AG09309 (cell line): ENCODE measurements at places on chromosomes 2 and 18.

- no peak for DNase-seq
These were observed 166.3 kb upstream of the SKOR2 start for GRCh38 chr18:47417807-47418206.

DNA sequence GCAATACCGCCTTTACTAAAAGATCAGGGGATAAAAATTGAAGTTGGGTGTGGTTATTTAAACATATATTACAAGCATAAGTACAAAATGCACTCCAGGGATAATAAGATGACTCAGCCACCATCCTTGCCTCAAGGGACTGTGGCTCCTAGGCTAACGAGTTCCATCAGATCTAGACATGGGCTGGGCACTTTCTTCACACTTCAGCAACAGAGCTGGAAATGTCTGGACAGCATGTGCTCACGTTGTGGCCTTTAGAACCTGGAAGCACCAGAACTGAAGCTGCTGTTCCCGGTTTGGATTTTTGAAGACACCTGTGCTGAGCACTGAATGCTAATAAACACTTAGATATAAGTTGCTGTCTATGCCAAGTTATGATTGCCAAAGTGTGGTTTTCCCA, 384.2 kb upstream of the SALL3 start:
- no peak for DNase-seq

DNA sequence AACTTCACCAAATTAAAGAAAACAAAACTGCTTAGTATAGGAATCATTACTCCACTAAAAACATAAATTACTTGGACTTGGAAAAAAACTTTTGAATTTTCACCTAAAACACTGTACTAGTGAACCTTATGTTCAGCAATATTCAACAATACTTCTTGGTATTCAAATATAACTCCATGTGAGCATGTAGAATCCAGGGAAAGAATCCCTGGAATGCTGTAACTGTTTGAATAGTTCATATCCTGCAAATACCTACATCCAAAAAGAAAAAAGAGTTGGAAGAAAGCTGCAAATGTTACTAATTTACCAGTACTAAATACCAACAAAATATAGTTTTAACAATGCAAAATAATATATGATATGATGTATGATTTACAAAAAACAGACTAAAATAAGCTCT, 65.4 kb downstream of the IKZF2 start:
- DNase-seq: no peak

GRCh38 chr18:45608400-45608799, 6.9 kb upstream of the SLC14A2 start:
- DNase-seq: no peak

DNA sequence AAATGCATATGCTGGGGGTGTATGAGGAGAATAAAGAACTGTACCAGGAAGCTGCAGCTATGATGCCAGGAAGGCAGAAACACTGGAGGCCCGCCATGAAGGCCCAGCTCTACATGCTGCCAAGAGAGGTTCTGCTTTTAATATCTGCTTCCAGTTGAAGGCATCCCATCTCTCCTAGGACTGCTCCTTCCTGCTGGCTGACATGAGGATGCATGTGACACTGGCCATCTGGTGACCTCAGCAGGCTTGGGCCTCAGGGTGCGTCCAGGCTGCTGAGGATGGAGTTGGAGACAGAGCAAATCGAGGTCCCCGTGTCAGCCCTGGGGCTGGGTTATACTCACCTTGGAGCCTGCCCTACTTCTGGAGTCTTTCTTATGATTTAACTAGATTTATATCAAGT, 49.0 kb downstream of the PSMG2 start:
- DNase-seq: no peak

- DNase-seq: no peak
These were observed 675.5 kb upstream of the SLC8A1 start for GRCh38 chr2:41127351-41127750.

DNA sequence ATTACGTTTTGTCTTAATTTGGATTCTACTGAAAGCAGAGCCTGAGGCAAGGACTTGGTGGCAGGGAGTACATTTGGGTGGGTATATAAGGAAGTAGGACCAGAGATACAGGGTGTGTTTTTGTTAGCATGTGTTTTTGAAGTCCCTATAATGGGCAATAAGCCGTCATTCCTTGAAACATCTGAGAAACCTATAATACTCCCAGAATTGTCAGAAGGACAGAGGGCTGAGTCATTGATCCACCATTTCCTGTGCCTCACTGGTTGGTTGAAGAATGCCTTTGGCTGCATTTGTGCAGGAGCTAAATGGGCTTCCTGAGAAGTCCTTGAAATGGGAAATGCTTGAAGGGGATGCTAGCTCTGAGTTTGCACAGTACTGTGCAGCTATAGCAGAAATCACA, 281.8 kb upstream of the ZEB2 start:
- DNase-seq: peak; percentile 57

DNA sequence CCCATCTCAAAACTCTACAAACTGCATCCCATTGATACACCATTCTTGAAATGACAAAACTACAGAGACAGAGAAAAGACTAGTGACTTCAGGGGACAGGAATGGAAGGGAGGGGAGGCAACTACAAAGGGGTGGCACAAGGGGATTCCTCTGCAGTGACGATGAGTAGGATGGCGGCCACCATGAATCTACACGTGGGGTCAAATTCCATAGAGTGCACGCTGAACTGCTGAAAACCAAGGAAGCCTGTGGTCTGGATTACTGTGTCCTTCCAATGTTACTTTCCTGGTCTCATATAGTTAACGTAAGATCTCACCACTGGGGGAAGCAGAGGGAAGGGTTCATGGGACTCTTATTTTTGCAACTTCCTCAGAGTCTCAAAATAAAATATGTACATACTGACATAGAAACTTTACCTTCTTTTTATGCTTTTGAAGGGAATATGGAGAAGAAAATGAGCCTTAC, 23.6 kb downstream of the COX7A2L start:
- DNase-seq: no peak

DNA sequence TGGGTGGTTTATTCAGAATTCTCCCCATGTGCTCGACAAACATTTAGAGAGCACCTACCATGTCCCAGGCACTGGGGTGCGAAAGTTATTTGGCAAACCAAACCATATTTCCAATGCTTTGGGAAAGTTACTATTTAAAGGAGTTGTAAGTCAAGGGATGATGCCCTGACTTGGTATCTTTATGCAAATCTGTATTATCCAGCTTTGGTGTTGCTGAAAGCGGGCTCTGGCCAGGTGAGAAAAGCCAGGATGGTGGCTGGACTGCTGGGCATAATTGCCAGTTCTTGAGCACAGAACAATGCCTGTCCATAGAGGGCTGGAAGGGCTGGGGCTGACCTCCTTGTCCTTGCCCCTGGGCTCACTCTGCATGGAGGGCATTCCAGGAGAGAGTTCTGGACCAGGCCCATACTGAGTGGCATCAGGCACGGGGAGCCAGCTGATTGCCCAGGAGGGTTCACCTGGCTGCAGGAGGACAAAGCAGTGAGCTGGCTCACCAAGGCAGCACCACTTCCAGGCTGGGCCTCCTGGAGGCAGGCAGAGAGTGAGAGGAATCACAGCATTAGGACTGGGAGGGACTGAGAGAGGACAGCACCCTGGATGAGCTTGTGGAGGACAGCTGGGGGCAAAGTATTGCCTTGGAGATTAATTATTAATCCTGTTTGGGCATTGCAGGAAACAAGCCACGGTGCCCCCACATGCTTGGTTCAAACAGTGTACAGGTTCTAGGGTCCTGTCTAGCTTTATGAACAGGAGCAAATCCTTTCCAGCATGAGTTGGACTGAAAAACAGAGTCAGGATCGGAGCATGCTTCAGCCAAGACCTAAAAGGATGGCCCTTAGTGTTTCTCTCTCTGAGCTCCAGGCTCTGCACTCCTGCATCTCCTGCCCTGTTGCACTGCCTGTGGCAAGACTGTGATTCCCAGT, 7.1 kb downstream of the KHK start:
- DNase-seq: no peak

DNA sequence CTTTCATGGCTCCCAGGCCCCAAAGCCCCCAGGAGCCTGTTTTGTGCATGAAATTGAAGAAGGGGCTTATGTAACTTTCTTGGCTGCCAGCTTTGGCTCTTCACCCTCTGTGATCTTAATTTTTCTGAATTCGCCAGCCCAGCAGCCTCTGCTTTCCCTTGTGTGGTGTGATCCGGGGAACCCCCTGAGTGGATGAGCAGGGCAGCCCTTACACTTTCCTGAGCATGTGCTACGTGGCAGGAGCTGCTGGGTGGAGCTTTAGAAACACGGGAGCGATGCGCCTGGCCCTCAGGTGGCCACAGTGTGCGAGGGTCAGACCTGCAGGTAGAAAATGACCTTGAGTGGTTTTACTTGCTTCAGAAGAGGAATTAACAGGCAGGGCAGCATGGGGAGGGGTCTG, 76.4 kb upstream of the MCFD2 start:
- DNase-seq: no peak

DNA sequence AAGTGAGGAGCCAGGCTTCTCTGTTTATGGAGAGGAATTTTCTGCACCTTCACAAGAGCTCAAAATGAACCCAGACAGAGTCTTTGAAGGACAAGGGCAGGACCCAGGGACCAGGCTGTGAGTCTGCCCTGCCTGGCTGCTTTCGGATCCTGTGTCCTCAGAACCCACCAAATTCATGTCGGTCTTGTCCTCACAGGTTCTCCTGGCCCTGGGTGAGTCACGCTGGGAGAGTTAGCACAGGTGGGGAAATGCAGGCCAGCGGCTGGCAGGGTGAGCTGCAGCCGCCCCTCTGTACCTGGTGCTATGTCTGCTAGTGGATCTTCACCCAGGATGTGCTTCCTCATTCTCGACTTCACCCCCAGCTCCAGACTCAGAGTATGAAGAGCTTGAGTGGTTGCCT, 35.8 kb upstream of the TPO start:
- DNase-seq: no peak

- no peak for DNase-seq
These were observed 166.6 kb upstream of the PKDCC start for GRCh38 chr2:41881249-41881648.

- DNase-seq: no peak
These were observed 103.6 kb downstream of the TRIP12 start for GRCh38 chr2:229818230-229818629.

GRCh38 chr2:220533485-220533884, 906.1 kb downstream of the SLC4A3 start:
- DNase-seq: no peak

DNA sequence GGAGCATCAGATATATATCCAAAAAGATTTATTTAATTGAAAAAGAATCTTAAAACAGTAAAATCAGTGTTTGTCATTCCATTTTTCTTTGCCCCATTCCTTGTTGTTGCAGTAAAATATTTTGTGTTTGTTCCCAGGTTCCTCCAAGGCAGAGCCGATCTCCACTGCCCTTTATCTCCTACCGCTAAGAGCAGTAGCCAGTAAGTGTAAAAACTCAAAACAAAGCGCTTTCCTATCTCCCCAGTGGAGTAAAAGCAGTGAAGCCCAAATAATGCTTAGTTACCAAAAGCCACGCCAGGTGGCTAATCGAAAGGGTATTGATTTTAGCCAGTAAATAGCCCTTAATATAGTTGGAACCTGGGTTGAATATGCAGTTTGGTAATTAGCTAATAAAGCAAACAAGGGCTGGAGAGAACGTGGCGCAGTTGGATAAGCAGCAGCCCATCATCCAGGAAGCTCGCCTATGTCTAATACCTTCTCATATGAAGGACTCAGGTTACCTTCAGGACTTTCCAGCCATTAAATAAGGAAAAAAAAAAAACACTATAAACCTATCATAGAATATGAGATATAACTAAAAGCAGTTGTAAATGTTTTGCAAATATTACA, 12.4 kb upstream of the GPD2 start:
- no peak for DNase-seq

DNA sequence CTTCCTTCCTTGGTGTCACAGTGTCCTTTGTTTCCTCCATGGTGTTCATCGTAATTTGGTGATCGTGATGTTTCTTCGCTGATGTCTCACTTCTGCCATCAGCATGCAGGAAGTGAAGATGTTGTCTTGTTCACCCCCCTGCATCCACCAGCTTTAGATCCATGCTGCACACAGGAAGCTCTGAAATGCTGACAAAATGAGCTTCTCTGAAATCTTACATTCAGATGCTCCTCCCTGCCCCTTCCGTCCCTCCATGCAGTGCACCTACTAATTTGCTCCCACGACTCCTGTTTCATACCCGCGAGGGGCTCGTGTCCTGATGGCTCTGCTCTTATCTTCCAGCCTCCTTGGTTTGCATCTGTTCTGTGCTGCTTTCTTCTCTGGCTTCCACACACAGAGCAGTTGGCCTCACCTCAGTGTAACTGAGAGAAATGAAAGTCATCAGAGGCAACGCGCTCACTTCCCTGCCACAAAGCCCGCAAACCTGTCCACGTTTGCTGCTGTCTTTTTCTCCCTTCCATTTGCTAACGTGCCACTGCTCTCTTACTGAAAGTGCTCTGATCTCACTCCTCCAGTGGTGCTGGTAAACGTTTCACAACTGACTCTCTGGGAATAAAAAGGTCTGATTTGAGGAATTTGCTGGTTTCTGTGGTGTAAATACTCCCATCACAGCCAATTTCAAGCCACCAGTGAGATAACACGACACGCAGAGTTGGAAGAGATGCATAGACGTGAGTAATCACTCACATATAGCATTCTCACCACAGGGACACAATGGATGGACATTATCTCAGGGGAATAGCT, 41.0 kb upstream of the MGAT4A start:
- DNase-seq: peak; percentile 46

GRCh38 chr2:1813371-1813770, 69.1 kb upstream of the PXDN start:
- DNase-seq: no peak

DNA sequence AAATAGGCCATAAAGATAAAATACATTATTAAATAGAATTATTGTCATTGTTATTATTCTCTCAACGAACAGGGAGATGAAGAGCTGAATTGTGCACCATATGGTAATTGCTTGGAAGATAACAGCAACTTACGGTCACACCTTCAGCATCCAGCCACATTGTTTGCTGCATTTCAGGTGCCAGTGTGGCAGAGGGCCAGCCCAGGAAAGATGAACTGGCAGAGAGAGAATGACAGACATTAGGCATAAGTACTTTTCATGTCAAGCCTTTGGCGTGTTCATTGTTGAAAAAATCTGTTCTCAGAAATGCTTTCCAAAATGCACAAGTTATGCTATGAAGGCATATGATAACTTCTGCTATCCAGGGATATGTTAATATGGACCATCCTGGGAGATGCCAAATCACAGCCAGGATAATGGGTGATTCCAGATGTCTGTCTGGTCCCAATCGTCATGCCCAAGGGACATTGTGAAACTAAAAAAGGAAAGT, 748.6 kb upstream of the PIK3C3 start:
- no peak for DNase-seq

GRCh38 chr2:109331896-109332848, 203.2 kb downstream of the SH3RF3 start:
- DNase-seq: peak; percentile 66

DNA sequence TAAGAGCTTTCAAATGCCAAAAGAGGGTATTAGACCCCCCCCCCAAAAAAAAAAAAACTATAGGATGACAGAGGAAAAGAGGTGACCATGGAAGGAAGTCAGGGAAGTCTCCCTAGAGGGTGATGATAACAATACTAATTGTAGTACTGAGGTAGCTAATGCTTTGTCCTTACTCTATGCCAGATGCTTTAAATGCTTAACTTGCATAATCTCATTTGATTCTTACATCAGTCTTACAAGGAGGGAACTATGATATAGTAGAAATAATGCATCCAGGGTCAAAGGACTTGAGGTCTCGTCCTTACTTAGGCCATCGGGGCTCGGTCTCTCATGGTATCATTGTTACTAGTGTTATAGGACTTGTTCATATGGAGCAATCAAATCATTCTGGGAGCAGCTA, 9.1 kb downstream of the IDH1 start:
- no peak for DNase-seq

- no peak for DNase-seq
These were observed 1200.8 kb upstream of the GYPC start for GRCh38 chr2:125455110-125455509.
